ENCODE measurements at places on chromosomes 1 and 21. TPM values are rescaled to one million over a fixed set of nuclear protein-coding genes. Genes with fewer than 3 reads are reported as not detected.
A peak's percentile ranks its signal among the peaks of the same experiment; 100 is the strongest.

DNA sequence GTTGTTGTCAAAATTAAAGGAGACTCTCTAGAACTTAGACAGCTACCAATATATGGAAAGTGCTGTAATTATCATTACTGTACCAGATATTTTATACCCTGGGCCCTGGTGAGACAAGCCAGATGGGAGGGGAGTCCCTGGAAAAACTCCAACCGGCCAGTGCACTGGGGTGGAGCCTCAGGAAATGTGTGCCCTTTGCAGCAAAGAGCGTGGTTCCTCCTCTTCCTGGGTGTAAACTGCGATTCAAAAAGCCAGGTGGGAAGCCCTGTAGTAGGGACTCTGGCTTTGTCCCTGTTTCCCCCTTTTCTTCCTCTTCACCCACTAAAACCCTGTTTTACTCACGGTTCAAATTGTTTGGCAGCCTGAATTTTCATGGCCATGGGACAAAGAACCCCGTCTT lies 812.3 kb downstream of the PLA2G4A start:
- no peak for DNase-seq

- DNase-seq: no peak
These were observed 22.0 kb upstream of the FAM131C start for GRCh38 chr1:16095447-16095846.

DNA sequence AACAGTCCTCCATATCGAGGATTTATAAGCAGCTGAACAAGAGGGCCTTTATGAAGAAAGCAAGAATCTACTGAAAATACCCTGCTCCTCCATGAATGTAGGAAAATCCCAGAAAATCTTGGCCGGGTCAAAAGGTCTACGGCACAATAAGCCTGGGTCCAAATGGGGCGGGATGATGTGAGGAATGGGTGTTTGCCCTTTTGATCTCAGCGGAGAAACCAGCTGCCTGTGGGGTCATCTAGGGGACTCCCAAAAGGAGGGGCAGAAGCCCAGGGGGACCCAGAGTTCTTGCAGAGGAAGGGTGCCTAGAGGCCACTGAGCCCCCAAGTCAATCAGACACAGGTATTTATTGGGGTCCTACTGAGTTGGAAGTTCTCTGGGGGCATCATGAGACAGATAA lies 11.4 kb upstream of the PIGR start:
- no peak for DNase-seq

GRCh38 chr1:3461934-3462275 lies 7.4 kb downstream of the ARHGEF16 start:
- no peak for DNase-seq

GRCh38 chr1:2555634-2556276 lies 416 bp upstream of the TNFRSF14 start:
- DNase-seq: peak; percentile 58

GRCh38 chr1:119766374-119766794 lies 2.3 kb downstream of the HMGCS2 start:
- DNase-seq: no peak

Gene PCP4
- polyA plus RNA-seq: not detected

Gene FAM78B
- not detected for polyA plus RNA-seq

Gene ROR1
- polyA plus RNA-seq: not detected

DNA sequence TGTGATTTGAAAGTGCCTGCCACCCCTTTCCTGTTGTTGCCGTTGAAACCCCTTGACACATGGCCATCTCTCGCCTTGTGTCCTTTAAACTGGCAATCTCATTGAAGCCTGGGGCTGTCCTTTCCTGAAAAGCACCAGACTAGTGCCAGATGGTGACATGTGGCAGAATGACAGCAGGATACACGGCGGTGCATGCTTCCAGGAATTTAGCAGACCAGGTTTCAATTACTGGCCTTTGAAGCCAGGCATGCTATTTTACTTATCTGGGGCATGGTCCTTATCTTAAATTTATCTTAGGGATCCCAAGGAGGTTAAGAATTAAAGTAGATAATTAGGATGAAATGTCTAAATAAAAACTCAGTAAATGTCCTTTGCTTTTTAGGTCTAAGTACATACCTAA lies 15.2 kb downstream of the PLPPR4 start:
- DNase-seq: no peak

GRCh38 chr1:11052839-11053757 lies 6.1 kb upstream of the MASP2 start:
- DNase-seq: no peak

DNA sequence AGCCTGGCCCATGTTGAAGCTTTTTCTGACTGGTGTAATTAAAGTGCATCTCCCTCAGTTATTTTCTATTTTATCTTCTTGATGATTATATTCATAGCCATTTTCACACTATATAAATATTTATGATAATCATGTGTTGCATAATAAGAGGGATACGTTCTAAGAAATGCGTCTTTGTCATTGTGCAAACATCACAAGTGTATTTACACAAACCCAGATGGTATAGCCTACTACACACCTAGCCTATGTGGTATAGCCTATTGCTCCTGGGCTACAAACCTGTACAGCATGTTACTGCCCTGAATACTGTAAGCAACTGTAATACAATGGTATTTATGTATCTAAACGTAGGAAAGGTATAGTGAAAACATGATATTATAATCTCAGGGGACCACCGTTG lies 88.1 kb downstream of the BACH1 start:
- no peak for DNase-seq

GRCh38 chr1:116478621-116479020 lies 92.2 kb downstream of the CD58 start:
- DNase-seq: no peak

Gene VTCN1
- polyA plus RNA-seq: not detected

DNA sequence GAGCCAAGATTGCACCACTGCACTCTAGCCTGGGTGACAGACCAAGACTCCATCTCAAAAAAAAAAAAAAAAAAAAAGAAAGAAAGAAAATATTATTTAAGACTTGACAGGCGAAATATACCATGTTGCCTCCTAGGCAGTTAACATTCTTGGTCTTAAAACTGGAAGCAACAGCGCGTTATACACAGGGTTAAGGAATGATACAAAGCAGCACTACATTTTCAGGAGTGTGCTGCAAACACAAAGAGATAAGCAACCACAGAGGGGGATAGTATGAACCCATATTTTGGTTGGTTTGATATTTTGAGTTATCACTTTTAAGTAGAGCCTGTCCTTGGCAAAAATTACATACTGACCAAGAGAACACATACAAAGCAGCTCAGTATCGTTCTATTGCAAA lies 25.1 kb downstream of the USP24 start:
- DNase-seq: no peak

DNA sequence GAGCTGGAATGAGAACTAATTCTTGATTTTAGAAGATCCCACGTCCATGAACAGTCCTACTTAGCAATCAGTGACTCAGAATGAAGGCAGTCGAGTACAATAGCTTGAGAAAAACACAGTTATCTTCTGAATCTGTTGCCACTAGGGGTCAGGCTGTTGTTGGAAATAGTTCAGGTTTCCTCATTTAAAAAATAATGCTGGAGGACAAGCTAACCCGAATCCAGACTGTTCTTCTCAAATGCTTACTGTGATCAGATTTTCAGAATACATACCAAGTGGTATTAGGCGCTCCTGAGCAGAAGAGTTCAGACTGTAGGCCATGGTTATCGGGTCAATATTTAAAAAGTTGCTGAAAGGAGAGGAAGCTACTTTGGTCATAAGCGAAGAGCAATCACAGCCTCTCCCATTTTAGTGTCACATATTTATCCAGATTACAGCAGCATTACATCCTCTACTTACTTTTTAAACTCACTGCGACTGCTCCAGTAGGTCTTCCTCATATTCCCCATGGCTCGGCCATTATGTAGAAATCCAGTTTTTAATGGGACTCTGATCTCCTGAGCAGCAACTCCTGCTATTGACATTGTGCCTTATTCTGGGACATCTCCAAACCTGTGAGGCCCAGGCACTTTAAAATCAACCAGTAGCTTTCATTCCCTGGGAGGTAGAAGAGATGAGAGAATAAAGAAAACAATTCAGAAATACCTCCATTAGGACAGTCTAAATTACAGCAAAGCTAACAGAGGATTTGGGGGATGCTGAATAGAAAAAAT lies 10.9 kb downstream of the ERRFI1 start:
- DNase-seq: peak; percentile 66

Gene DLGAP3
- 0.15 TPM for polyA plus RNA-seq

DNA sequence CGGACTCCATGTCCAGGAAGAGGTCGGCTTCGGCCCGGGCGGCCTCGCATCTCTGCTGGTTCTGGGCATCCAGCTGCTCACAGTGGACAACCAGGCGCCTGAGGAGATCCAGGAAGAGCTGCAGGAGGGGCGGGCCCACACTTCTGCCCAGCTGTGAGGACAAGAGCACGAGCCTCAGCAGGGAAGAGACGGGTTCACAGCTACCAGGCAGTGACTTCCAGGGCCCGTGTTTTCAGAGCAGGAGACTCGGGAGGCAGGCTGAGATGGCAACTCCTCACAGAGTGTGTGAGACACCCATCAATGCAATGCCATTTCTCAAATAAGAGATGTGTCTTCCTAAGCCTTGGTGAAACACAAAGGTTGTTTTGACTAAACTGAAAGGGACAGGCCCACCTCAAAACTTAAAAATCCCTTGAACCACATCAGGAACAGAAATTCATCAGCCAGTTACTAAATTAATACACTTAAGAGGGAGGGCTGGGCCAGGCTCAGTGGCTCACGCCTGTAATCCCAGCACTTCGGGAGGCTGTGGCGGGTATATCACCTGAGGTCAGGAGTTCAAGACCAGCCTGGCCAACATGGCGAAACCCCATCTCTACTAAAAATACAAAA lies 43.4 kb downstream of the URB1 start:
- DNase-seq: no peak

DNA sequence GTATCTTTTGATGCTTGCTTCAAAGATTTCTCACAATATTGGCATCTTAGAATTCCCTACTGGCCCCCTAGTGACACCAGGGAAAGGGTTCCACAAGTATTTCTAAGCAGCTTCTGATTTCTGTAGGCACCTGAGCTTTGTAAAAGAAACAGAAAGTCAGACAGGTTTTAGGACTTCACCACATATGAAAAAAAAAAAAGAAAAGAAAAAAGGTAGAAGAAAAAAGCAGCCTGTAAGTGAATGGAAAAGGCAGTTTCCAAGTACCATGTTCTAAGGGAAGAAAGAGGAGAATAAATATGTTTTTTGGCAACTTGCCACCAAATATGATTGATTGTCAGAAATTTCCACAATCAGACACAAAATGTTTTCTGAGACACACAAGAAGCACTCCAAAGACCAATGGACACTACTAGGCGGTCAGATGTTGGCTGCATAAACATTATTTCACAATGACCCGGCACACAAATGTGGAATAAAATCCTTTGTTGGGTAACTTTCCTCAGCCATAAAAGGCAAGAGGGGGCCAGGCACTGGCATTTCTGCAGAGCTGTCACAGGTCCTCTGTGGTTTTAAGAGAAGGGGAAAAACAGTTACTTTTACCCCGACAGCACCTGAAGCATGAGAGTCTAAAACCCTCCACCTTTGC lies 12.7 kb upstream of the CPLANE2 start:
- no peak for DNase-seq

DNA sequence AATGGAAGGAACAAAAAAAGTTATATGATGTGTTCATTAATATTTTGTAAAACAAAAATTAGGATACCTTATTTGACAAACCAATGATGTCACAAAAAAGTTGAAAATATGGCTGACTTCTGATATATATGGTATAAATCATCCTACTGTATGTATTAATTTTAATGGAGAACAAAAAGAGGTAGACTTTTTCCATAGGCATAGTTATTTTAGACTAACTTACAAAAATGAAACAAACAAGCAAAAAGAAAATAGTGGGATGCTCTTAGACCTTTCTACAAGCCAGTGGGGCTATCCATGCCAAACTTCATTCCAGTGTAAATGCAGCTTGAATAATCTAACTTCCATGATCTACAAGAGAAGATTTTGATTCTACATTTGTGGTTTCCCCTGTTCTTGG lies 522 bp upstream of the SPTA1 start:
- no peak for DNase-seq
